ENCODE measurements at places on chromosomes 13 and 19. TPM values are rescaled to one million over a fixed set of nuclear protein-coding genes. Genes with fewer than 3 reads are reported as not detected.

ITPKC gene
- 36.4 TPM for polyA plus RNA-seq

TMEM150B gene
- 1.7 TPM for polyA plus RNA-seq

DNM2 gene
- 87.0 TPM for polyA plus RNA-seq

HIPK4 gene
- polyA plus RNA-seq, result 0.20 TPM

GDF15 gene
- polyA plus RNA-seq, result 58.2 TPM

PRTN3 gene
- polyA plus RNA-seq, result 0.08 TPM

ZNF763 gene
- polyA plus RNA-seq, result 3.3 TPM

HIF3A gene
- 186 TPM for polyA plus RNA-seq

TMPRSS9 gene
- 0.06 TPM for polyA plus RNA-seq

VAV1 gene
- polyA plus RNA-seq, result 3.0 TPM

All from urinary bladder (tissue), 4 donors.